ENCODE measurements at places on chromosomes 12 and 14.

GRCh38 chr14:38931969-38932652 is 170.9 kb downstream of the SEC23A start:
- no peak for DNase-seq

DNA sequence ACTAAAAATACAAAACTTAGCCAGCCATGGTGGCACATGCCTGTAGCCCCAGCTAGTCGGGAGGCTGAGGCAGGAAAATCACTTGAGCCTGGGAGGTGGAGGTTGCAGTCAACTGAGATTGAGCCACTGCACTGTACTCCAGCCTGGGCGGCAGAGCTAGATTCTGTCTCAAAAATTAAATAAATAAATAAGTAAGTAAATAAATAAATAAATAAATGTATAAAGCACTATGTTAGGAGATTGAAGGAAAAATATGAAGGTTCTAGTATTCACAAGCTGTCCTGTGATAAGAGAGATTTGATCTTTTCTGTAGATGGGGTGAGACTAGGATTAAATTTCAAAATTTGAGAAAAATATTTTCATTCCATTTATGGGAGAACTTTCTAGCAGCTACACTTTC is 5.7 kb downstream of the DNAJC22 start:
- DNase-seq, result no peak

DNA sequence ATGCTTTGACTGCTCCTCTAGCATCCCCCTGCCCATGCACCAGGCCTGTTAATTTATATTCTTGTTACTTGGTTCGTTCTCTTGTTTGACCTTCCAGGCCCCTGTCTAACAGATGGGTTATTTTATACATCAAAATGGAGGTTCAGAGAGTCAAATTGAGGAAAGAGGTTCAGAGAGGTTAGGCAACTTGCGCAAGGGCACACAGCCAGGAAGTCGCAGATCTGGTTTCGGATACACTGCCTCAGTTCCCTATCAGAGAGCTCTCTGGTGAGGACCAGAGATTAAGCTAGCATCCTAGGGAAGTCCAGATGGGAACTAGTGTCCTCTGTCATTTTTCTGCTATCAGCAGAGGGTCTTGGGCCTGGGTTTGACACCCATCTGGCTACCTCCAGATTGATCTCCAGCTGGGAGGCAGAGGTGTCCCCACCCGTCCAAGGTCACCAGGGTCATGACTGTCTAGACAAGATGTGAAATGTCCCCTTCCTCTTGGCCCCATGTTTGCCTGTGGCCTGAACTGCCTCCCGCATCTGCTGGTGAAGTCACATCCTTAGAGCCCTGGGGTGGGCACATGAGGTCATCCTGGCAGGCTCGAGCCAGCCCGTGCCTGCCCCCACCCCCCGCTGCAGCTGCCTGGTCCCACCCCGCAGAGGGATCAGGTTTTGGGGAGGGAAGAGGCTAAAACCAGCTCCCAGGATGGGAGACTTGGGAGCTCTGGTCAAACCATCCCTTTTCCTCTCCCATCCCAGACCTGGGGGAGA is 84.3 kb upstream of the NCOR2 start:
- DNase-seq, result no peak

DNA sequence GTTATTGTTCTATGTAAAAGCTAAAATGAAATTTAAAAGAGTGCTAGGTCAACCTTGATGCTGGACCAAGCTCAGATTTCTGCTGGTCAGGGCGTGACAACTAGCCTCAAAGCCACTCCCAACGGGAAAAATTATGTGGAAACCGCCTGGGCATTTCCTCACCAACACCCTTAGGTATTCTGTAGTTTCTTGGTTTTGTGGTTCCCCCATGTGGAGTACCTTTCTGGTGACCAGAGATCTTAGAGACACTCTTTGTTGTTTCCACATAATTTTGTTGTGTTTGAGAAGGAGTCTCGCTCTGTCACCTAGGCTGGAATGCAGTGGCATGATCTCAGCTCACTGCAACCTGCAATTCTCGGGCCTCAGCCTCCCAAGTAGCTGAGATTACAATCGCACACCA is 119.9 kb downstream of the DENND5B start:
- DNase-seq, result no peak

GRCh38 chr14:101600891-101601605 is 39.8 kb downstream of the DIO3 start:
- DNase-seq, result no peak

DNA sequence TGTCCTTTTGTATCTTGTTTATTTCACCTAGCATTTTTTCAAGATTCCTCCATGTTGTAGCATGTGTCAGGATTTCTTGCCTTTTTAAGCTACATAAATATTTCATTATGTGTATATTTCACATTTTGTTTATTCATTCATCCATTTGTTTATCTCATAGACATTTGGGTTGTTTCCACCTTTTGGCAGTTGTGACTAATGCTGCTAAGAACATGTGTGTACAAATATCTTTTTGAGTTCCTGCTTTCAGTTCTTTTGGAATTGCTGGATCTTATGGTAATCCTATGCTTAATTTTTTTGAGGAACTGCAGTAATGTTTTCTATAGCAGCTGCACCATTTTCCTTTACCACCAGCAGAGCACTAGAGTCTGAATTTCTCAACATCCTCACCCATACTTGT is 62.4 kb downstream of the SCN8A start:
- DNase-seq, result no peak

DNA sequence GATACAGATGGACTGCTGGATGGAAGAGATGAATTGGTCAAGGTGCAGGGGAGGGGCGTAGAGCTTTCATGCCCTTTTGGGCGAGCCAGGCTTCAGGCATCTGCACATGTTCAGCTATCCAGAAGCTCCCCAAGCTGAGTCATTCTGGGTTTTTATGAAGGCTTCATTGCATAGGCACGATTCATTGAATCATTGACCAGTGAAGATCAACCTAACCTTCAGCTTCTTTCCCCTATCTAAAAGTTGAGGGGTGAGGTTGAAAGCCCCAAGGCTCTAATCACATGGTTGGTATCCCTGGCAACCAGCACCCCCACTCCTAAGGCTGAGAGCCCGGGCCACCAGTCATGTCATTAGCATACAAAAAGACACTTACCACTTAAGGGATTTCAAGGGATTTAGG is 36.3 kb downstream of the RPS29 start:
- DNase-seq, result no peak

DNA sequence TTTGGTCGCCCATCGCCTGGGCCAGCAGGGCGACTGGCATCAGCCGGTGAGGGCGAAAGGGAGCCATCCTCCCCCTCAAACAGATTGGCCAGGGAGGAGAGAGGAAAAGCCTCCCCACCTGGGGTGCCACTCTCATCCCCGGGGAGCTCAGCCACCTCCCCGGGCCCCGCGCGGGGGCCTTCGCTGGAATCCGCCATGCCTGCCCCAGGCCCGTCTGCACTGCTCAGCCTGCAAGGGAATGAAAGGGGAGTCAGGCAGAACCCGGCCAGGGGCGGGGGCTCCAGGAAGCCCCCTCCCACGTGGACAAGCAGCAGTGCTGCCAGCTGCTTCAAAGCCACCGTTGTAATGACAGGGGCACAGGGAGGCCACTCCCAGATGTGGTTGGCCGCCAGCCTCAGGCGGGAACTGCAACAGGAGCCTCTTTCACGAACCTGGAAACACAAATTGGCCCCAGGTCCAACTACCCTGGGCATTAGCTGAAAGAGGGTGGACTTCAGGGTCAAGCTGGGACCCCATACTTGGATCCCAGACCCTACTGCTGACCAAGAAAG is 18.5 kb downstream of the TRPV4 start:
- DNase-seq, result no peak

DNA sequence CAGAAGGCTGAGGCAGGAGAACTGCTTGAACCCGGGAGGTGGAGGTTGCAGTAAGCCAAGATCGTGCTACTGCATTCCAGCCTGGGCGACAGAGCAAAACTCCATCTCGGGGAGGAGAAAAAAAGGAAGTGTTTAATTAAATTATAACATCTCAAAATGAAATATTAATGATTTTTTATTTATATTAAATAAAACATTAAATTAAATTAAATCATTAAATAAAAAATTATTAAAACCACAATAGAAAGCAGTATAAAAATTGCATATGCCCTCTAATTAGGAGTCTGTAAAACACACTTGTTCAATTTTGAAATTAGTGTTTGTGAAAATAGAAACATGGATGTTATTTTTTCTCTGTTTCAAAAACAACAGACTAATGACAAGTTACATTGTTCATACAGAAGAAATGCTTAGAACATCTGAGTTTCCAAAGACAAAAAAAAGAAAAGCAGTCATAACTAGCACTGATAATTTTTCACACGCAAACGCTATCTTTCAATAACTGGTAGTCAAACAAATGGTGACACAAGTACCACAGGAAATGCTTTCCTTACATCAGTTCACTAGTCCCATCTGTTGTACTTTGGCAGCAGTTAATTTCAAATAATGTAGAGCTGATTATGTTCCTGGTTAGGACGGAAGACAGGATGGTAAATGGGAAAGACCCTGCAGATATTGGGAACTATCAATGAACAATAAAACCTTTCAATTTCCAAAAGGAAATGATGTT is 54.9 kb downstream of the HECTD4 start:
- DNase-seq, result no peak

- no peak for DNase-seq
Observed at GRCh38 chr12:28026701-28027100, 54.2 kb upstream of the PTHLH start.

GRCh38 chr14:68684466-68685418 is 108.1 kb downstream of the ZFP36L1 start:
- DNase-seq, result no peak

- DNase-seq, result no peak
Observed at GRCh38 chr12:21666722-21667121, 9.1 kb upstream of the LDHB start.

GRCh38 chr14:54622192-54622958 is 55.4 kb downstream of the SAMD4A start:
- DNase-seq, result no peak

DNA sequence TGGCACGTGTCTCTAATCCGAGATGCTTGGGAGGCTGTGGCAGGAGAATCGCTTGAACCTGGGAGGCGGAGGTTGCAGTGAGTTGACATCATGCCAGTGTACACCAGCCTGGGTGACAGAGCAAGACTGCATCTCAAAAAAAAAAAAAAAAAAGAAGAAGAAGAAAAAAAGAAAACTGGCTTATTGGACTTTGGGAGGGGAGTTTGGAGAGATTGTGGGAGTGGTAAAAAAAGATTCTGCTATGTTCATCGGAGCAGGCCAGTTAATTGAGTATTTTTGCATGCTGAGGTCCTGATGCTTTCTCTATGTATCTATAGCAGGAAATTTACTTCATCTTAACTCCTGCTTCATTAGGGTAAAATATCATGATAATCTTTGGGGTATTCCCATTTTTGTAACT is 11.6 kb downstream of the CNOT2 start:
- no peak for DNase-seq

GRCh38 chr14:77130386-77130785 is 11.2 kb downstream of the ZDHHC22 start:
- DNase-seq, result no peak

DNA sequence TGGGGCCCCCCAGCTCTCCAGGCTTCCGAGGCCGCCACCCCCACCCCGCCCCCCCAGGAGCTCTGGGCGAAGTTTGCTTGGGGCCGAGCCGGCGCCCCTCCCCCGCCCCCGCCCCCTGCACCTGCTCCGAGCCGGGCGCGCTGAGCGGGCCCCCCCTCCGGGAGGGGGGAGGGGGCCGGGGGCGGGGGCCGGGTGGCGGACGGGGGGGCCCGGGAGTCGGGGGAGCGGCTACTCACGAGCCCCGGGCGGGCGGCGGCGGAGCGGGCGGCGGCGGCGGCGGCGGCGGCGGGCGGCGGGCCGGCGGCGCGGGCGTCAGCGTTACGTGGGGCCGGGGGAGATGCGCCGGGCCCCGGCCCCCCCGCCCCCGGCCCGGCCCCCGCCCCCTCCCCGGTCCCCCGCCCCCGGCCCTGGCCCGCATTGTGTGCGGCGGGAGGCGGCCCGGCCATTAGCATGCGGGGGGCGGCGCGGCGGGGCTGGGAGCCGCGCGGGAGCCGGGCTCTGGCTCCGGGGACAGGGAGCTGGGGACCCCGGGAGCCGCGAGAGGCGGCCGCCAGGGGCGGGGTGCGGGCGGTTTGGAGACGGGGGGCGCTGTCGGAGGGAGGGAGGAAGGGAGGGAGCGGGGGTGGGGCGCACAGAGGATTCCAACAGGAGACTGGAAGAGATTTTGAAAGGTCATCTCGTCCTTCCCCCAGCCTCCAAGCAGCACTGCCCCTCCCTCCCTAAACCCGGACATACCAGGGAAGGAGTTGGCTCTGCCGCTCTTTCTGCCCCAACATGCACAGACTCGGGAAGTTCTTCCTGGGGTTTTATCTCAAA is at the start of gene ZNF219:
ZNF219 (minus strand) TSS at position 580 of the 816 bp plus-strand sequence. CDS start 5,064 bp downstream, outside the sequence.
- peak; percentile 25 for DNase-seq

GRCh38 chr12:106601496-106601895 is 18.7 kb downstream of the RFX4 start:
- no peak for DNase-seq

DNA sequence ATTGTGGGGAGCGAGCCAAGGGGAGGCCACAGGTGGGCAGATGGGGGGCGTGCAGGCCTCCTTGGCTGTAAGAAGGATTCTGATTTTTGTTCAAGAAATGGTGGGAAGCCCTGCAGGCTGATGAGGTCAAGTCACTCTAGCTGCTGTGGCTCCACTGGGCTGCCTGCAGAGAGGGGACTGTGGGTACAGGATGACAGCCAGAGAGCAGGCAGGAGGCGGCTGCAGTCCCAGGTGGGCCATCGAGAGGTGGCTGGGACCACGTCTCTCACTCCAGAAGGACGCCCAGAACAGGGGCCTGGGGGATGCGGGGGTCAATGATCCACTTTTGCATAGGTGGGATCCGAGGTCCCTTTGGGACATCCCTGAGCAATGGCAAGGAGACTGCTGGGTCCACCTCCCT is 9.1 kb downstream of the NCOR2 start:
- DNase-seq, result no peak

- DNase-seq, result peak; percentile 72
Observed at GRCh38 chr12:6062757-6063735, 61.4 kb downstream of the VWF start.

DNA sequence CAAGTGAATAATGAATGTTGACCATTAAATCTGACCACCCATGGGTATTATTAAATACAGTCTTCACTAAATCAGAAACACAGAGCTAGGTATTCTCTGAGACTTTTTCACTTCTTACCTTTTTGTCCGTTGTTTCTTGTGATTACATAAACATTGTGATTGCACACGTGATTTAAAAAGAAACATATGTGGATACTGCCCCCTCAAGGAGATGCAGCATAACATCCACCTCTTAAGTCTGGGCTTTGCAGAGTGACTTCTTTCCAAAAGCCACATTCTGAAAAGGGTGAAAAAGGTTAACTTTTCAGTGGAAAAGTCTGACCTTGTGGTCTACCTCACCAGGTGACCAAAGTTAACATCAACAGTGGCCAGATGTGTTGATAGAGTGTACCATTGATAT is 185.5 kb upstream of the FAR2 start:
- no peak for DNase-seq

DNA sequence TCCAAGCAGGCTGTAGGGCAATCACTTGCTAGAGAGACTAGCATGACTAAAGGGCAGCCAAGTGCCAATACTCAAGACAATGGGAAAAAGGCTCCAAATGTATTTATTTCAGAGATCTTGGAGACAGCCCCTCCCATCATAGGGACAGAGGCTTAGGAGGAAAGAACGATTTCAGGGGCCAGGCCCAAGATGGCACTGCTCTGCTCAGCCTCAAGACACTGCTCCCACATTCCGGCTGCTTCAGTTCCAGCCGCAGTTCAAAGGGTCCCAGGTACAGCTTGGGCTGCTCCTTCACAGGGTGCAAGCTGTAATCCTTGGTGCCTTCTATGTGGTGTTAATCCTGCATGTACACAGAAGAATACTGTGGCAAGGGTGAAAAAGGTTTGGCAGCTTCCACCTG is 19.4 kb upstream of the OR4K5 start:
- DNase-seq, result no peak
